ENCODE measurements at places on chromosomes 1 and 21. TPM values are rescaled to one million over a fixed set of nuclear protein-coding genes. Genes with fewer than 3 reads are reported as not detected.

Gene DNALI1
- total RNA-seq: 1.6 TPM

Gene COL24A1
- 4.9 TPM for total RNA-seq

Gene ANGPTL1
- total RNA-seq: 210 TPM

Gene FMO3
- total RNA-seq: not detected

- no peak for DNase-seq
Measured at GRCh38 chr1:30437059-30437576, 286.3 kb downstream of the MATN1 start.

DNA sequence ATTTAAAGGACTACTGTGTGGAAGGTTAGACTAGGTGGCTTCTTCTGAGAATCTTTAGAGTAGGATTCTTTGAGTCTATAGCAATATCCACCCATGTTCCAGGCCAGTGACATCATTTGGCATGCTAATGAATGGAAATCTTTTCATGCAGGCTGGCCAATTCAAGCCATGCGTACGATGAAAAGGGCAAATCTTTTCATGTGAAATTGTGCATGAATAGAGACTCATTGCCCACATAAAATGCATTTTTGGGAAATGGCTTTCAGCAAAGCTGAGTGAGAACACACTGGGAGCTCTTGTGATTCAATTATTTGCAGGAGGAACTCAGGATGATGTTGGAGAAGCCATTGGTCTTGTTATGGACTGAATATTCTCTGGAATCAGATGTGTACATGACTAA, 324.9 kb upstream of the DAB1 start:
- no peak for DNase-seq

DNA sequence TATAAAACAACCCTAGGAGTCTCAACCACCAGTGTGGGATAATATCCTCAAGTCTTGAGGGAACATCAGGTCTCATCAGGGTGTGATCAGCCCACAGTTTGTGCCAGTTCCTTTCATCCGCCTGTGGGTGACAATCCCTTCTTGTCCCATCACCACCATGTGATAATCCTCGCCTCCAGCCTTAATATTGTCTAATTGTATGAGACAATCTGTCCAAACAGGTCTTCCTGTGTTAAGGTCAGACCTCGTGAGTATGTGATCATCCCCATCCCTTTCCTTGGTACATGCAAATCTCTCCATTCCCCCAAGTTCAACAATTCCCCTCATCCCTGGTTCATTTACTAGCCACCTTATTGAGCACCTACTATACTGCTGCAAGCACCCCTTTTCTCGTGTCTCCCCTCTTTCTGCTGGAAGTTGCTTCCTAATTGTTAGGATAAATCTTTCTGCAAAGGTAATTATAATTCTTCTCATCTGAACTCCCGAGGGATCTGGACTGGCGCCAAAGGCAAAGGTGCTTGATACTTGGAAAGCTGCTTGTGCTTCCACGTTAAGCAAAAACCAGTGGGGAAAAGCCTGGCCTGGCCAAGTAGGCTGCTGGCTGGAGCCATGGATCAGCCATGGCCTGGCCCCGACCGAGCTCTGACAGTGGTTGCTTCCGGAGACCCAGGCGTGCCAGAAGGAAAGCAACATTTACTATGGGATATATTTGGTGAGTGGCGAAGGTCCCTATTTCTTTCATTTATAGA, 92.5 kb downstream of the RNF220 start:
- DNase-seq: no peak

GRCh38 chr21:15560383-15561056, 169.3 kb upstream of the USP25 start:
- no peak for DNase-seq

Data from tongue (tissue), 3 donors.